Urinary bladder (tissue), 4 donors: ENCODE measurements at places on chromosomes 4 and X. TPM values are rescaled to one million over a fixed set of nuclear protein-coding genes. Genes with fewer than 3 reads are reported as not detected.
A peak's percentile ranks its signal among the peaks of the same experiment; 100 is the strongest.

DNA sequence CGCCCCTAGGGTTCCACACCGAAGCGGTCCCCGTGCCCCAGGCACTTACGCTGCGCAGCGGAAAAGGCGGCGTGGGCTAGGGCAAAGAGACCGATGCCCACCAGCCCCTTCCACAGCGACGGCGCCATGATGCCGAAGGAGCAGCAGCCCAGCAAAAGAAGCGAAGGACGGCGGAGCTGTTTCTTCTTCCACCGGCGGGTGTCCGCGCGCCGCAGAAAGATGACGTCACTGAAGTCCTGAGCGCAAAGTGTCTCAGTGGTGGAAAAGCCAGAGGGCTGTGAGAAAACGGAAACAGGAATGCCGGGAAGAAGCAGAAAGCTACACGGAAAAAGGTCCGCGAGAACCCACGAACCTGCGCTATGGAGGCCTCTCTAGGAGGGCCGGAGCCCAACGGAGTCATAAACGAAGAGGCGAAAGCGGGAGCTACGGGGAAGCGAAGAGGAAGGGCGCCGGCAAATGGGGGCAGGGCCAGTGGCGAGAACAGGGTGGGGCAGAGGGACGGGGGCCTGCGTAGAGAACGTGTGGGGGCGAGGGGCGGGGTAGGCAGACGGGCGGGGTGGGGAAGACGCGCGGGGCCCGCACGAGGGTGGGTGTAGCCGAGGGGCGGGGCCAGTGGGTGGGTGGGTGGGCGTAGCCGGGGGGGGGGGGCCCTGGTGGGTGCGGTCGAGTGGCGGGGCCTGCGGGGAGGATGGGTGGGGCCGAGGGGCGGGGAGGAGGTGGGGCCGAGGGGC lies at the start of gene MMGT1:
TSS of gene MMGT1 (minus strand) at position 441 of the 731 bp plus-strand sequence. CDS start at position 128, 313 bp downstream.
- DNase-seq = peak; percentile 66

The GABRB1 gene
- not detected for polyA plus RNA-seq

DNA sequence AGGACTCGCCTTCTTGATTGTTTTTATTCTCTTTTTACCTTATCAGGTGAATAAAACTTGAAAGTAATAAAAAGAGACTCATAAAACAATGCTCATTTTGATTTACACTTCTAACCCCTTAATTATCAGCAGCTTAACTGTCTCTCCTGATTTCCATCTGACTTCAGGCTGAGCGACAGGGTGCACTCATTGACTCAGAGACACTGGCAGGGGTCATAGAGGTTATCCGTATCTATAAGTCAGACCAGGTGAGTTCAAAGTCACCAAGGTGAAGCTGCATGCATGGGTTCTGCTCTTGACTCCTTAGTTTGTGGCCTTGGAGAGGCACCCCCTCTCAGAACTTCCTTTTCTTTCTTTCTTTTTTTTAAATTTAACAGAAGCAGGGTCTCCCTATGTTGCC lies 116.4 kb upstream of the SLC34A2 start:
- DNase-seq = no peak

GRCh38 chr4:168163106-168163505 lies 70.8 kb downstream of the ANXA10 start:
- no peak for DNase-seq

- DNase-seq = no peak
These were observed 115.4 kb downstream of the STPG2 start for GRCh38 chr4:98027827-98028226.

The AMBN gene
- polyA plus RNA-seq = not detected

DNA sequence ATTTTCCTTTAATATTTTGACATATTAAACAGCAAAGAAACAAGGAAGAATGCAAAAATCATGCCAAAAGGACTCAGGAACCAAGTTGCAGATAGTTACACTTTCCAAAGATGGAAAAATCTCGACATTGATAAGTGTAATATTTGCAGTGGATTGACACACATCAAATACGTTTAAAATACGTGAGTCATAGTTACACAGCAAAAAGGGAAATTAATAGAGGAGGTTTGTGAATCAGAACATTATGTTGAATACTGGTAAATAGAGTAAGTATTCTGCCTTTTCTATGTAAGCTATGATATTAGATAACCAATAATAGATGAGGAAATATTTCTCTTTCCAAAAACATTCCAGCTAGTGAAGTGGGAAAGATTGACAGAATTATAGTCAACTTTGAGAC lies 1761.3 kb upstream of the IGFBP7 start:
- no peak for DNase-seq

- DNase-seq = no peak
These were observed 1209.6 kb downstream of the PCDH7 start for GRCh38 chr4:31929676-31930345.

DNA sequence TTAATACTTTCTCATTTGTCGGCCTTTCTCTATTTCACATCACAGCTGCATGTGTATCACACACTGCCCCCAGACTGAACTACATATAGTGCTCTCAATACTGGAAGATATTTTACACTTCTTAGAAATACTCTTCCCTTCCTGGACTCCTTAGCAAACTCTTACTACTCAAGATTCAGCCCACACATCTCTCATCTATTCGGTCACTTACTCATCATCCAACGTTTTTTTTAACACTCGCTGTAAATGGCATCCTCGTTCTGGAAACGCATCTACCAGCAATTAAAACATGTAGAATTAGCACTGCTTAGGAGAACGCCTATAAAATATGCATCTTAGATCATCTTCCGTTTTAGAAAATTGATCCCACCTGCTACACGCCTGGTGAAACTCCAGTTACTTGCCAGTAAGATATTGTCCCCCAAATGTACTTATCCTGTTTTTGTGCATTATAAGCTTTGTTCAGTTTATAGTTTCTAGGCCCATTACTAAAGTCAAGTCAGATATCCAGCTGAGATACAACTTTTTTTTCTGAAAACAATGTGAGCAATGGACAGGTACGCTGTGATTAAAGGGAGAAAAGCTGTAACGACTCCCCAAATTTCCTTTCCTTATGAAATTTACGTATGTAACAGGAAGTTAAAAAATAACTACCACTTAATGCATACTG lies 1.0 kb downstream of the LRP2BP start:
- DNase-seq = no peak

The CXCL11 gene
- 0.06 TPM for polyA plus RNA-seq

The BEX1 gene
- polyA plus RNA-seq = 5.7 TPM

DNA sequence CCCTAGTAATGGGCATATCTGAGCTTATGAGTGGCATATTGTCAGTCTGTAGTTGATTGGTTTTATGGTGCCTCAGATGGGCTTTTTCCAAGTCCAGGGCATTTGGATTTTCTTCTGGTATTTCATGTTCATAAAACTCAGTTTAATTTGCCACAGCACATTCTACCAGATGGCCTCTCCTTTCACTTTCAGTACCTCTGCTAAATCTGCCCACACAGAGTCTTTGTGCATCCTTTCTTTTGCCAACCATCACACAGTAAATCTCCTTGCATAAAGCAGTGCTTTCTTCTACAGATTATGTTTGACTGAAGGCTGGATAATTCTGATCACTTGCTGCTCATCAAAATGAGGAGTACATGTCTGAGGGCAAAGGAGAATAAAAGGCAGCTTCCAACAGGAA lies 98.2 kb downstream of the HS6ST2 start:
- no peak for DNase-seq

DNA sequence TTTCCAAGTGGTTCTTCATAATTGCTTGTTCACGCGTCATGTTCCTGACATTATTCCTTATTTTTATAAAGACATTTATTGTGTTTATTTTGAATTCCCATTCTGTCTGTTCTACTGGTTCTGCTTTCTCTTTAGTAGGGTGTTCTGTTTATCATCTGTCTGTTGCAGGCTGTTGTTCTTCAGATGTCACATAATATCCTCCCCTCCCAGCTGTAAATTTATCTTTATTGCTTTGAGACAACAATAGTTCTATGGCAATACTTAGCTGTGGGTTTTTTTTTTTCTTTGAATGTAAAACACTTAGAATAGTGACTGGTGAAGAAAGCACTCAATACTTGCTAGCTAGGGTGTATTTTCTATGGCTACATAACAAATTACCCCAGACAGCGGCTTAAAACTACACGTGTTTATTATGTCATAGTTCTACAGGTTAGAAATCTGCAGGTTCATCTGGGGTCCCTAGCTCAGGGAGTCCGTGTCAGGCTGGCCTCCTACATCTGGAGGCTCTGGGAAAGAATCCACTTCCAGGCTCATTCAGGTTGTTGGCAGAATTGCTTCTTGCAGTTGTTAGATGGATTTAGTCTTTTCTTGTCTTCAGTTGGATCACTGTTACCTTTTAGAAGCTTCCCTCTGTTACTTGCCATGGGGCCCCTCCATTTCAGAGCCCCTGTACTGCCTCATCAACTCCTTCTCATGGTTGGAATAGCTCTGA lies 63.4 kb upstream of the ENPEP start:
- peak; percentile 68 for DNase-seq

- no peak for DNase-seq
These were observed 32.7 kb upstream of the MSN start for GRCh38 chrX:65634732-65635131.

- DNase-seq = no peak
These were observed 207.5 kb downstream of the ANK2 start for GRCh38 chr4:113256946-113257345.

DNA sequence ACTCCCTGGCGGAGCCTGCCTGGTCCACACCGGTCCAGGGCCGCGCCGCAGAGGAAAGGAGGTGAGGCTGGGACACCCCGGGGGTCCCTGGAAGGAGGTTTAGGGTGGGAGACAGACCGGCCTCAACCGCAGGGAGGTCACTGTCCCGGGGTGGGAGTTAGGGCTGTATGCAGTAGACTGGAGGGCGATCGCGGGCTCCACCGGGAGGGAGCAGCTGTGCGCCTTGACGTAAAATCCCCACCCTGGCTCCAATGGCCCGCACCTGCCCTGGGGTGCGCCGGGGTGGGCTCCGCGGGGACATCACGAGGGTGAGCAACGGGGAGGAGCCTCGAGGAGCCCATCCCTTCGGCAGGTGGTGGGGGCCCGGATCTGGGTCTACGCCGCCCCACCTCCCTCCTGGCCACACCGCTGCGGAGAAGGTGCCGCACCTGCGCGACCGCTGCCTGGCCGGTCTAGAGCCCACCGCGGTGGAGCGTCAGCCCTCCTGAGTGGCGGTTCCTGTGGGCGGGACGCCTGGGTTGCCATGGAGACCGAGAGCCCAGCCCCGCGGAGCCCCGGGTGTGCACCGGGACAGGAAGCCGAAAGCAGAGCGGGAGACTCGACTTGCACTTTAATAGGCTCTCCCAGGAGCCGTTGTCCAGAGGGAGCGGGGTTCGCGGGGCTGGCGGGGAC lies 105.1 kb downstream of the ADRA2C start:
- DNase-seq = no peak
